Prostate gland (tissue), 2 donors: ENCODE measurements at places on chromosomes 11 and 22. TPM values are rescaled to one million over a fixed set of nuclear protein-coding genes. Genes with fewer than 3 reads are reported as not detected.

The KCNQ1 gene
- total RNA-seq = 10.0 TPM

- H3K27ac ChIP-seq = no peak overlapping the region
- H3K27me3 ChIP-seq = no peaks in the 10 kb centered on the region
- H3K4me1 ChIP-seq = no peaks in the 10 kb centered on the region
- no peak overlapping the region for H3K4me3 ChIP-seq
- no peak for DNase-seq
These were observed 68.5 kb upstream of the PITPNB start for GRCh38 chr22:27987557-27987956.

The ARHGAP20 gene
- 3.7 TPM for total RNA-seq

The LARGE2 gene
- 33.6 TPM for total RNA-seq

GRCh38 chr22:44449061-44449682 is 48.9 kb downstream of the RTL6 start:
- H3K4me3 ChIP-seq = no peak overlapping the region
- no peaks in the 10 kb centered on the region for H3K36me3 ChIP-seq
- no peak overlapping the region for H3K27ac ChIP-seq
- H3K4me1 ChIP-seq = no peaks in the 10 kb centered on the region

The OR52I1 gene
- total RNA-seq = not detected

The CCDC87 gene
- total RNA-seq = 3.8 TPM

DNA sequence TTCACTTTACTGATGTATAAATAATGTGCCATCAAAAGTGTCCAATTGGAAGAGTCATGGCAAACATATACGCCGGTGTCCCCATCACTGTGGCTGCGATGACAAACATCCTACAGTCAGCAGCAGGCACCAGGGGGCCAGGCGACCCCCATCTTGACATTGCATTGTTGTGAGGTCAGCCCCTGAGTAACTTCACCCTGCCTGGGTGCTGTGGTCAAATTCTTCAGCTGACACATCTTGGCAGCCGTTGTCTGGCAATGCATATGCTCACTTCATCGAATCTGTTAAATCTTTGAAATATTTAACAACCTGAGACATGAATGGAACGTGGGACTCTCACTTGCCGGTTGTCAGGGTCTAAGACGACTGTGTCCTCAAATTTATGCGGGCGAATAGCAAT is 430.9 kb downstream of the BRD1 start:
- H3K27ac ChIP-seq = no peak overlapping the region
- H3K4me1 ChIP-seq = no peaks in the 10 kb centered on the region
- no peak overlapping the region for H3K4me3 ChIP-seq
- peaks cover 3% of the 10 kb centered on the region for H3K27me3 ChIP-seq
- no peaks in the 10 kb centered on the region for H3K36me3 ChIP-seq
- DNase-seq = no peak

DNA sequence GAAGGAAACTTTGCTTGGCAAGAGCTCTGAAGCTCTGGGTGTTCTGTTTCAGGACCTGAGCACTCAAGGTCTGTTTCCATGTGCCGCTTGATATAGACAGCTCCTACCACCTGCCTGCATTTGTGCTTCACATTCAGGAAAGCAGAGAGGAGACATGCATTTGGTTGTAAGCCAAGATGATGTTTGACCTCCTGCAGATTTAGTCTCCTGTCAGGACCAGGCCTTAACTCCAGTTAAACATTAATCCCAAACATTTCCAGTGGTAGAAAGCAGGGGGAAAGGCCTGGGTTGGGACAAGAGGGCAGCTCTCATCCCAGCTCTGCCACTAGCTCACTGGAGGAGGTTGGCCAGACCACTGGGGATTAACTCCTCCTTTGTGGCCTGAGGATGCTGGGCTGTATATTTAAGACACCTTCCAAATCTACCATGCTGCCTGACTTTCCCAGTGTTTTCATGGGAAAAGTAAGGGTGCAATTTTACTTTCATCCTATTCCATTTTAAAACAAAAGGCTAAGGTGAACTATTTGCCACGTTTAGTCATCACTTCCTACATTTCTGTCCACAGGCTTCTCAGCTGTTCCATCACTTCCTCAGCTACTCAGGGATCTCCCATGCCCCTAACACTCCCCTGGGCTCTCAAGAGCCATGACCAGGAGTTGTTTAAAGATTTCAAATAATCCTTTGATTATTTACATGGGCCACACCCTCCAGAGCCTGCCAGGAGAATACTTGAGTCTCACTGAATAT is 80.9 kb downstream of the INSC start:
- H3K4me3 ChIP-seq = no peak overlapping the region
- no peak overlapping the region for H3K27ac ChIP-seq
- H3K27me3 ChIP-seq = no peaks in the 10 kb centered on the region
- H3K4me1 ChIP-seq = no peaks in the 10 kb centered on the region

The F2 gene
- total RNA-seq = not detected

- H3K4me3 ChIP-seq = no peak overlapping the region
- no peak for DNase-seq
- no peak overlapping the region for H3K27ac ChIP-seq
- no peaks in the 10 kb centered on the region for H3K27me3 ChIP-seq
- H3K4me1 ChIP-seq = no peaks in the 10 kb centered on the region
These were observed 454.1 kb upstream of the CADM1 start for GRCh38 chr11:115958089-115959000.
